H1 (cell line): ENCODE measurements at places on chromosomes 1 and 21. TPM values are rescaled to one million over a fixed set of nuclear protein-coding genes. Genes with fewer than 3 reads are reported as not detected.

Gene PLA2G5
- not detected in 2 replicates for total RNA-seq

- no peak for DNase-seq
Observed at GRCh38 chr1:90838720-90839119, 121.6 kb upstream of the BARHL2 start.

Gene SSX2IP
- total RNA-seq, result 29.2 and 31.3 TPM in 2 replicates

DNA sequence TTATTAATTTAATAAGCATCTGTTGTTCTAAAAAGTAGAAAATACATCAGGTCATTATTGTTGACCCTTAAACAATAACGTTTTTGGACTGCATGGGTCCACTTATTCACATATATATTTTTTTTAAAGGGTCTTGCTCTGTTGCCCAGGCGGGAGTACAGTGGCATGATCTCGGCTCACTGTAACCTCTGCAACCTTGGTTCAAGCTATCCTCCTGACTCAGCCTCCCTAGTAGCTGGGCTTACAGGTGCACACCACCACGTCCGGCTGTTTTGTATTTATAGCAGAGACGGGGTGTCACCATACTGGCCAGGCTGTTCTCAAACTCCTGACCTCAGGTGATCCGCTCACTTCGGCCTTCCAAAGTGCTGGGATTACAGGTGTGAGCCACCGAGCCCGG lies 53.0 kb downstream of the DAP3 start:
- DNase-seq, result no peak

DNA sequence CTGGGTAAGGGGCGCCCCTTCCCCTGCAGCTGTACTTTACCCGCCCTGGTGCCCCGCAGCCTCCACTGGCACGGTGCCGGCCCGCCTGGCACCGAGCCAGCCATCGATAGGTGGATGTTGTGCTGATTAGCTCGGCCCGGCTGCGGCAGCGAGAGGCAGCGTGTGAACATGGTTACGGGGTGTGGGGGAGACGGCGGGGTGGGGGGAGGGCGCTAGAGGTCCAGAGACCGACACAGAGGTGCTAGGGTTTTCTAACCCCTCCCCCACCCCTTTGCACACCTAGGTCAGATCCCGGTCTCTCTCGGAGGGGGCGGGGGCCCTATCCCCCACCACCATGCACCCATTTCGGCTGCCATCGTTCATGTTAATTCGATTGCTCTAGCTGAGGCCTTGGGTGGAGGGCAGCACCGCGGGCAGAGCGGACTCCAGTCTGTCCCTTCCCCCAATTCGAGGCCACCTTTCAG lies 6.7 kb downstream of the EFNA4 start:
- DNase-seq, result no peak
